ENCODE measurements at places on chromosomes 7 and 10.

GRCh38 chr7:116679500-116679899 lies 7.5 kb downstream of the MET start:
- no peak for DNase-seq

DNA sequence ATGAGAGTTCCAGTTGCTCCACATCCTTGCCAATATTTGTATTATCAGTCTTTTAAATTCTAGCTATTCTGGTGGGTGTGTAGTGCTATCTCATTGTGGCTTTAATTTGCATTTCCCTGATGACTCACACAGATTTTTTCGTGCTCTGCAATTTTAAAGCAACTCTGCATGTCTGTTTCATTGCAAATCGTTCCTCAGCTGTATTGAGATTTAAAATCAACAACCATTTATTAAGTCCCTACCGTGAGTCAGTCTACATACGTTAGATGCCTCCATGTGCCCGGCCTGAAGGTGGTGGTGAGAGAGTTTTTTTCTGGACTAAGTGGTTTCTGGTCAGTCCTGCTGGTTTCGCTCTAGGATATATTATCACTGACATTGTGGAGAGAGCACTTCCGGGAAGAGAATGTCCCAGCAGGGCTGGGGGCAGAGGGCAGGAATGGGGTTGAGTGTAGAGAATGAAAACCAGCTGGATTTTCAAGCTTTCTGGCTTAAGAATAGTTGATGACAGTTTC lies 8.4 kb upstream of the HYCC1 start:
- DNase-seq = no peak

- no peak for DNase-seq
Measured at GRCh38 chr7:38934536-38934935, 25.5 kb upstream of the VPS41 start.

- no peak for DNase-seq
Measured at GRCh38 chr7:37488163-37488764, 39.6 kb upstream of the ELMO1 start.

DNA sequence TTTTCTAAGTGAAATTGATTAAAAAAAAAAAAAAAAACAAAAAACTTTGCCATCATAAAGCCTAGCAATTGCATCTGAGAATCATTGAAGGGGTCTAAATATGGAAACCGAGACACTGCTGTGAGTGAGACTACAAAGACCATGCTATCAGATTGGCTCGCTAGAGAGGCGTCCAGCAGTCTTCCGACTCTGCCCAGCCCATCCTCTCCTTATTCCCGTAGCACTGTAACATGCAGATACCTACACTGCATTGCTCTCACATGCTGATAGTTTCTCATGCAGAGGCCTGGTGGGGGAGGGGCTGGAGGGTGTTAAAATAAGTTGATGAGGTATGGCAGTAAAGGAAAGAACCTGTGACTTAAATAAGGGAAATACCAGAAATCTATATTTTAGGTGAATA lies 130.7 kb downstream of the NRF1 start:
- DNase-seq = no peak

DNA sequence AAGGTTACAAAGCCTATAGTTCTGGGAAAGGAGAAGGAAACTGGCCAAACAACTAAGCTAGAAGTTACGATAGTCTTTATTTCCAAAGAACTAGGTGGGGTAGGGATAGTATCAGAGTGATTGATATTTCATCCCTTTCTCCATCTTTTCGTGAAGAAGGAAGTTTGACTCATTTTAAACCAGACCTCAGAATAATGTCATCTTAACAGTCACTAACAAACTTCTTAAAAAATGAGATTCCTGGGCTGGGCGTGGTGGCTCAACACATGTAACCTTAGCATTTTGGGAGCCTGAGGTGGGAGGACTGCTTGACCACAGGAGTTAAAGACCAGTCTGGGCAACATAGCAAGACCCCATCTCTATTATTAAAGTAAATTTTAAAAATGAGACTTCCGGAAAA lies 69.4 kb downstream of the ARL4A start:
- DNase-seq = no peak

GRCh38 chr10:52284416-52285013 lies 29.6 kb upstream of the DKK1 start:
- no peak for DNase-seq

GRCh38 chr10:64528294-64529002 lies 1007.2 kb downstream of the REEP3 start:
- DNase-seq = no peak

- DNase-seq = no peak
Measured at GRCh38 chr7:43509906-43510305, 73.0 kb upstream of the STK17A start.

- DNase-seq = no peak
Measured at GRCh38 chr7:27579565-27579964, 83.1 kb downstream of the HIBADH start.

DNA sequence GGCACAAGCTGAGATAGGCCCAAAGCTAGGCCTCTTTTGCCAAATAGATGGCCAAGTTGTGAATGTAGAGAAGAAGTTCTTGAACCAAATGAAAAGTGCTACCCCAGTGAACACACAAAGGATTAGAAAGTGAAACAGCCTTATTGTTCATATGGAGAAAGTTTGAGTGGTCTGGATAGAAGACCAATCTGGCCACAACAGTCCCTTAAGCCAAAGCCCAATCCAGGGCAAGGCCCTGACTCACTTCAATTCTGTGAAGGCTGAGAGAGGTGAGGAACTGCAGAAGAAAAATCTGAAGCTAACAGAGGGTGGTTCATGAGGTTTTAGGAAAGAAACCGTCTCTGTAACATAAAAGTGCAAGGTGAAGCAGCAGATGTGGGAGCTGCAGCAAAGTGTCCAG lies 18.7 kb upstream of the ATP6V0A4 start:
- no peak for DNase-seq

- no peak for DNase-seq
Measured at GRCh38 chr10:79260811-79261740, 86.2 kb upstream of the PPIF start.

DNA sequence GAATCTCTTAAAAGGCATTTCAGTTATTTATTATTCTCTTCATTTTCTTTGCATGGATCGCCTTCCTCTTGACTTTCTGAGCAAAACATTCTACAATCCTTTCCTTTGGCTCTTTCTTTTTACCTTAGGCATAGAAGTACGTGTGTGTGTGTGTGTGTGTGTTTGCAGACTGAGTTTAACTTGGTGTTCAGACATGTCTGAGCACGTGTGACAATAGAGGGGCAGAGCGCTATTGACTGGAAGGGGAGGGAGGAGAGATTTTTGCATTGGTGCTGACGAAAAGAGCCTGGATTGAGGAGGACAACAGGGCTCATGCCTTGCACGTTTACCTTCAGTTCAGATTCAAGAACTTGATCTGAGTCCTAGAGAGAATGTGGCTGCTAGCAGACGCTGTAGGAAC lies 129.8 kb downstream of the SEC23IP start:
- no peak for DNase-seq

GRCh38 chr10:132328106-132328505 lies 3.9 kb upstream of the LRRC27 start:
- no peak for DNase-seq

DNA sequence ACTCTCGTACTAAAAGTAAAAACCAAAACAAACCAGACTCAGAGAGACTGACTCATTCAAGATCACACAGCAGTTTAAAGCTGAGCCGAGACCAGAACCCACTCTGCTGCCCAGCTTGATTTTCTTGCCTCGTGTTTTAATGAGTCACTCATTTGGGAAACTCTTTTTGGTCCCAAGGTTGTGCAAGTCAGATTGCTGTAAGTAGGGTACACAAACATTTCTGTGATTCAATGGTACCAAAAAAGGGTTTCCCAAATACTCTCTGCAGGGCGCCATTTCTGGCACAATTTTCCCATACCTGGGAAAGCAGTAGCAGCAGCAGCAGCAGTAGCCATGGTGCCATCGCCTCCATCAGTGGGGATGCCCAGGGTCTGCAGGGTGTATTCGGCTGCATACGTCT lies 69.9 kb downstream of the ASAH2B start:
- no peak for DNase-seq

DNA sequence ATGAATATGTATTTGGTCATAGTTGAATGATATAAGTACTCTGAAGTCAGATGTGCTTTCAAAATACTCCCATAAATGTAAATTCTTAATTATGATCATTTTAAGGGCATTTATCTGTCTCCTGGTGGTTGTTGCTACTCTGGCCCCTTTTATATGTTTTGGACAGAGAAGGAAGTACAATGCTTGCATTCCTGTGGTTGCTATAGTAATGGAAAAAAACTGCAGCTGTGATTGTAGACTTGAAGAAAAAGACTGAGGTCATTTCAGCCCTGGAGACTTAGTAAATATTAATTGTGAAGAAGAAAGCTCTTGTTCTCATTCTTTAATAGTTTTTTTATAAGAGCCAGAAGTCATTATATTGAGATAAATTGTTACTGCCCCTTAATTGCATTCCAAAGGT lies 70.2 kb upstream of the FERD3L start:
- peak; percentile 59 for DNase-seq

GRCh38 chr10:11560076-11560709 lies 51.3 kb downstream of the USP6NL start:
- DNase-seq = no peak

DNA sequence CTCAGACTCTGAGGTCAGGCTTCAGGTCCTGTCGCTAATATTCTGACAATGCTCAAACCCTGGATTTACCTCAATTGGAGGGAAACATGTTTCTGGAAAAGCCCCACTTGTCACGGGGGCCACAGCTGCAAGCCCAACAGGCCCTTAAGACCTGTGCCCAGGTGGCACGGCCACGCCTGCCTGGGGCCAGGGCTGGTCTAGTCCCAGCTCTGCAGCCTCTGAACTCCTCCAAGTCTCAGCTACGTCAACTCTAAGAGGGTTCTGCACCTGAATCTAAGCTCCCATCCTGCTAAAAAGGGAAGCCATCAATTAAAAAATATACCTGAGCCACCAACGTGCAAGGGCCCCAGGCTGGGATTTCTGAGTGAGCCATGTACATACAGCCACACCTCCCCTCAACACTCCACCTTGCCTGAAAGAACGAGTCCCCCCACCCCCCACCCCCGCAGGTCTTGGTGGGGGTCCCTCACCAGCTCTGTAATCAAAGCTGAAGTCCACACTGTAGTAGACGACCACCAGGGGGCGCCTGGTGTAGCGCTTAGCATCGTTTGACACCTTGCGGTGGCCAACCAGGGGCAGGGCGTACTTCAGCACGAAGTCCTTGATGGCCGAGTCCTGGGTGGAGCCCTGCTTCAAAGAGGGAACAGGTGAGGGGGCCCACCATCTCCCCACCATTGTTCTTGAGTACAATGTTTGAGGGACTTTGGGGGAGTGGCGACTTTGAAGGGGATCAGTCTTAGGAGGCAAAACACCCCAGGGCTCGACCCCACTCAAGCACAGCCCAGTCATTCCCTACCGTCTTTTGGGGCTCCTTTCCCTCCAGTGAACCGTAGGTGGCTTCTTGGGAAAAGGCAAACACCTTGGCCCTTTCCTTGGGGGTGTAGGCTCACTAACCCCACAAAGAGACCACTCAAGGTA lies 22.6 kb downstream of the PDIA4 start:
- DNase-seq = peak; percentile 67

GRCh38 chr7:43689115-43689514 lies 40.2 kb downstream of the COA1 start:
- no peak for DNase-seq

GRCh38 chr10:22489975-22490374 lies 144.7 kb downstream of the SPAG6 start:
- no peak for DNase-seq

DNA sequence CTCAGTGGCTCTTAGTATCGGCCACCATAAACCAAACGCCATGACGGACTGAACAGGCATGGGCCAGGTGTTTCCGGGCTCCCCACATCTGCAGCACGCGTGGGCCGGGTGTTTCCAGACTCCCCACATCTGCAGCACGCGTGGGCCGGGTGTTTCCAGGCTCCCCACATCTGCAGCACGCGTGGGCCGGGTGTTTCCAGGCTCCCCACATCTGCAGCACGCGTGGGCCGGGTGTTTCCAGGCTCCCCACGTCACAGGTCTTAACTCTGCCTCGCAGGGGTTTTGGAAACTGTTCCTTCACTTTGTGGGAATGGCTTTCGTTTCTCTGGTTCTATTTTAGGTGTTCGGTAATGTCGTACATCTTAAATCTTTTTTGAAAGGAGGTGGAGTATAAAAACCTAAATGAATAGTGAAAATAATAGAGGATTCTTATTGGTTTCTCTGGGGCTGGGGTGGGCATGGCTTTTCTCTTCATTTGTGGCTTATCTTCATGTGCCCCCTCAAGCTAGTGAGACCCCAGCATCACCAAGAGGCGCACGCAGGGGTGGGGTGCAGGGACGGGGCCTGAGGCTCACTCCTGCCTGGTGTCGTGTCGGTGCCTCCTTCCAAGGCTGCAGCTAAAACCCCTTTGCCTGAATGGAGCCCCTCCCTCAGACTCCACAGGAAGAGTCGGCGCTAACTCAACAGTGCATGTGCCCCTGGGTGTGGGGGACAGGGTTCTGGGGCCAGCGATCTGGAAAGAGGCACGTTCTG lies 126.3 kb downstream of the WDR37 start:
- DNase-seq = no peak

GRCh38 chr7:157528785-157529341 lies 192.1 kb downstream of the DNAJB6 start:
- DNase-seq = no peak

DNA sequence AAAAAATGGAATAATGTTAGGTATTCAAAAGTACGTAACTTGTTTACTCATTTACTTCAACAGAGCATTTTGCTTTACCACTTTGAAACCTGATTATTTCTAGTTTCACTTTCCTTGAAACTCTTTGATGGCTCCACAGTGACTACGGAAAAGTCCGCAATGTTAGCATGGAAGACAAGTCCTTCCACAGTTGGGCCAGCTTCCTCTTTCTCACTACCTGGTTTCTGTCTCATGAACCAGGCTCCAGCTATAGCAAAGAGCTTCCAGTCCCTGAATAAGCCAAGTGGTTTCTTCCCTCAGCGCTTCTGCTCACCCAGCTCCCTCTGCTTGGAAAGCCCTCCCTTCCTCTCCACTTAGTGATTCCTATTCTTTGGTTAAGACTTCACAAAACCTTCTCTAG lies 44.8 kb upstream of the SLC16A12 start:
- DNase-seq = no peak

GRCh38 chr7:107932805-107933204 lies 41.8 kb downstream of the DLD start:
- DNase-seq = no peak

- DNase-seq = no peak
Measured at GRCh38 chr10:79058899-79059841, 9.6 kb upstream of the ZMIZ1 start.

- DNase-seq = no peak
Measured at GRCh38 chr10:120002785-120003184, 110.3 kb downstream of the SEC23IP start.

DNA sequence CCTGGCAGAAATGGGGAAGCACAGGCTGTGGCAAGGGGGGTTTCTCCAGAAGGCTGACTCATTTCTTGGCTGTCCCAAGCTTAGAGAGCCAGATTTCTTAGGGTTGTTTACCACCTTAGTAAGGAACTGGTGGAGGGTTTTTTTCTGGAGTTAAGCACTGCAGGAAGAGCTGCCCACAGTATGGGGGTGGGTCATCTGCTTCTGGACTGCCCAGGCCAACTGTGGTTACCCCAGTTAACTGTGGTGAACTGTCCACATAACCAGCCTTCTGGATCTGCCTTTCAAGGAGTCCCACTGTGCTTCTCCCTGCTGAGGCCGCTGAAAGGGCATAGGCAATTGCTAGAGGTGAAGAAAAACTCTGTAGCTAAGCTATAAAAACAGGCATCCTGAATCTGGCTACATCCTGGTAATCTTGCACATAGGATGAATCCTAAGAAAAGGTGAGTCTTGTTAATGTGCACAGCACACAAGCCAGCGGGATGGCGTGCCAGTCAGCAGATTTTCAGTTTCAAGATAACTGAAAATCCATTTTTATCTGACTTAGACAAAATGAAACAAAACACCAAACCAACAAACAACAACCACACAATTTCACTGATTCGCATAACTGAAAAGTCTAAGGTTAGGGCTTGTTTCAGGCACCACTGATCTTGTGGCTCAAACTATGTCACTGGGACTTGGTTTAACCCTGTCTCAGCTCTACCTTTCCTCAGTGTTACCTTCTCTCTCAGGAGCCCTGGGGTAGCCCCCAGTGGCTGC lies 21.6 kb upstream of the TSPAN33 start:
- DNase-seq = no peak
